G401 (cell line): ENCODE measurements at places on chromosomes 7 and 10. TPM values are rescaled to one million over a fixed set of nuclear protein-coding genes. Genes with fewer than 3 reads are reported as not detected.

- no peak for DNase-seq
These were observed 18.5 kb upstream of the C10orf67 start for GRCh38 chr10:23362879-23363792.

RBP3 gene
- total RNA-seq: not detected in 2 replicates

DNA sequence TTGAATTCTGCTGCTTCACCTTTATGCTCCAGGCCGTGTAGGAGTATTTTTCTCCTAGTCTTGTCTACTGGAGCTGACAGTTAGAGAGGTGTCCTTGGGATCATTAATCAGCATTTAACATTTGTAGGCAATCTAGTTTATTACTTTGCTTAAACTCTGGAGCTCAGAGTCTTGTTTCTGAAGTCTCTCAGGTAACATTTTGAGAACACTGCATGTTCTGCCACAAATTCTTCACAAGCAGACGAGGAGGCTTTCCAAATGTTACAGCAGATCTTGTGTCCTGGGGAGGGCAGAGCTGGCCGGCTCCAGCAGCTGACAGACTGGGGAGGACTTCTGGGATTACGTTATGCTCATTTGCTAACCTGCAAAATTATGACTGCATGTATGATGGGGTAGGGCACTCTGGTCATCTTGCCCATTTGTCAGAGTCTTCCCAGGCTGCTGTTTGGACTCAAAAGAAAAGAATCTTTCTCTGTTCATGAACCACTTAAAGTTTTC lies 50.5 kb downstream of the GALNT17 start:
- DNase-seq: peak; percentile 84

GRCh38 chr10:17344206-17344605 lies 110.2 kb downstream of the ST8SIA6 start:
- no peak for DNase-seq

DNA sequence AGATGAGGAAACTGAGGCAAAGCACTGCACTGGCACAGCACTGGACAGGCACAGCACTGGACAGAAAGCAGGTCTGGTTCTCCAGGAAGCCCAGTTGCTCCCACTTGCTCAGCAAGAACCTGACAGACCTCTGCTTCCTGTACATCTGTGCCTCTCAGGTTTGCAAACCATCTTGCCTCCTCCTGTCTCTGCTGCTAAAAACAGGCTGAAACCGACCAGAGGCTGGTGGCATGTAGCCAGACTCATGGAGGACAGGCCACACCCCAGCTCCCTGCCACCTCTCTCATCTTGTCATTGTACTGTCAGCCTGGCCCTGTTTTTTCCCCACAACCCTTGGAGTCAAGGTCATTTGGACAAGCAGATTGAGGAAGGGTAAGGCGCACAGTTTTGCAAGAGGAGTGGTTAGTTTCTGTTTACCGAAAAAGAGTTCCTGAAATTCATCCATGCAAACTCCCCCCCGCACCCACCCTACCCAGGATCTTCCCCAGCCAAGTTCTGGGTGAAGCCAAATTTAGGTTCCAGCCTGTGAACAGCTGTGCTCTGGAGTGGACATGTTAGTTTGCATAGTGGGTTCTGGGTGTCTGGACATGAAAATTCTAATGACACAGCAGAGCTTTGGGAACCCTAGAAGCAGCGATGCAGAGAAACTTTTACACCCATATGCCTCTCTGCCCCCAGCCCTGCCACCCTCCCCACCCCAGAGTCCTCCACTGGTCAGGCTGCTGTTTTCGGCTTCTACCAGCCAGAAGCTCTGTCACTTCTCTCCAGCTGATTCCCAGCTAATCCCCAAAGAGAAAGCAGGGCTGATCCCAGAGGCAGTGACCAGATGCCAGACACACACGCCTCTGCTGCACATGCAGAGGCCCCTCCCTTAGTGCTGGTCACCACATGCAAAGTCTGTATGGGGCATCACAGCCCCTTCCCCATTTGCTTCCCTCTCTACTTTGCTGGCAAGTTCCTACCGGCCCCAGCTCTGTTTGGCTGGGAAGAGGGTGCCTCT lies 8.5 kb upstream of the C10orf105 start:
- DNase-seq: peak; percentile 15

- DNase-seq: no peak
These were observed 104.6 kb upstream of the CACNA2D1 start for GRCh38 chr7:82548141-82548688.

DNA sequence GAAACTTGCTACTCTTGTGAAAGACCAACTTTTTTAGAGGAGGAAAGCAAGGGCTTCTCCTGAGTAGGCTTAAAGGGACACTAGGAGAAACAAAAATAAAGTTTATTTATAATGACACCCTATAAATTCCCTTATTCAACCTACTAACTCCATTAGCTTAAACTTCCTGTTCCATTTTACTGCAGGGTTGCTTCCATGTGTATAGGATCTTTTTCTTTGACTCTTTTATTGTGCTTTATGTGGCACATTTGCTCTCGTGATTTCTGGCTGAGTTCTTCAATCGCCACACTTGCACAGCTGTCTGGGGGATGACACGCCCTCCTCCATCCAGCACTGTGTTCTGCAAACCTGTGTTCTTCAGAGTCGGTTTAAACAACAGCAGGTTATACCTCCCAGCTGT lies 225.7 kb upstream of the NPVF start:
- no peak for DNase-seq

DNA sequence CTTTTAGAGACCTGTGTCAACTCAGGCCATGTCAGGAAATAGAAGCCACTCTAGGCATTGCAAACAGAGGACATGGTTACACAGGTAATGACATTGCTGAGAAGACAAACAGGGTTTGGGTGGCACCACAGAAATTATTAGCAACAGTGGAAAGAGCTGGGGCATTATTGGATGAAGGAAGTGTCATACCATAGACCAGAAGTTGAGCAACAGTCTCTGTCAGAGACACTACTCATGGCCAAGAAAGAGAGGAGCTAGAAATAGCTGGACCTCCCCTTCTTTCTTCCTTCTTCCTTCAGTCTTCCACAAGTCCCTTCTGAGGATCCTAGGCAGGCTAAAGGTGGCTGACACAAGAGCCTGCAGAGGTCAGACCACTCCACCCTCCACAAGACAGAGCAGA lies 4.2 kb upstream of the LIPA start:
- no peak for DNase-seq

DNA sequence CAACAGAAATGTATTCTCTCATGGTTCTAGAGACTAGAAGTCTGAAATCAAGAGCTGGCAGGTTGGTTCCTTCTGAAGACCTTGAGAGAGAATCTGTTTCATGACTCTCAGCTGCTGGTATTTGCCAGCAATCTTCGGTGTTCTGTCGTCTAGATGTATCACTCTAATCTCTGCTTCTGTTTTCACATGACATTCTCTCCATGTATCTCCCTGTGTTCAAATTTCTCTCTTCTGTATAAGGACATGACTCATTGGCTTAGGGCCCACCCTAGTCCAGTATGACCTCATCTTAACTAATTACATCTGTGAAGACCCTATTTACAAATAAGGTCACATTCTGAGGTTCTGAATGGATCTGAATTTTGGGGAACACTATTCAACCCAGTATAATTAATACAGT lies 82.3 kb downstream of the ANKRD7 start:
- no peak for DNase-seq

GRCh38 chr10:12919574-12919973 lies 81.9 kb downstream of the CCDC3 start:
- DNase-seq: no peak

FAM131B gene
- 0.06 and 0.31 TPM in 2 replicates for total RNA-seq

DNA sequence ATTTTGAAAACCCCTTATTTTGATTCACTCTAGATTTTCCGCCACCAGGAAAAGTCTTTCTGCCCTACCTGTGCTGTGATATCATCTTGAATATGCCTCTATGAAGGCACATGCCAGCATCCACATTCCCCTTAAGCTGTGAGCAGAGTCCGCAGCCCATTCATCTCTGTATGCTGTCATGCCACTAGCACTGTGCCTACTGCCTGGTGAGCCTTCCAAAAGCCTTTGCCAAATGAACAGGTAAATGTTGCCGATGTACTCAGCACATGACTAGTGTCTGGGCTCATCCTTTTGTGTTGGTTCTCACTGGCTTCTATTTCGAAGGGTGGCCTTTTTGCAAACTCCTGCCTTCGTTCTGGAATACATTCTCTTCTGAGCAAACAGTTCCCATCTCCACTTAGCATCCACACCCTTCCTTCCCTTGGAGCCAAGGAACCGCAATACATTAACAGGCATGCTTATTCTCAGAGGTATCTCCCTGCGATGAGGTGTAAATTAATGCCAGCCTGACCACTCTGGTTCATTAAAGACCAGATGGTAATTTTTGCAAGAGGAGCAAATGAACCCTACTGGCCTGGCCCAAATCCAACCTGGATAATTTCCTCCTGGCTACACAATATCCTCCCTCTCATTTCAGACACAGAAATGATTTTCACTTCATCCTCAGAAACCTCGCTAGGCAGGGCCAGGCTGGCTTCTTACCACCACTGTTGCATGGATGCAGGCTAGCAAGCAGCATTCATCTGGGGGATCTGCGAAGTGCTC lies 339.7 kb upstream of the NFE2L3 start:
- DNase-seq: peak; percentile 98
